ENCODE measurements at places on chromosomes 3 and 15. TPM values are rescaled to one million over a fixed set of nuclear protein-coding genes. Genes with fewer than 3 reads are reported as not detected.

Gene MESD
- total RNA-seq = 22.2 TPM

Gene SAMD7
- total RNA-seq = not detected

Gene NR1D2
- 50.8 TPM for total RNA-seq

Gene TNFSF10
- total RNA-seq = 86.3 TPM

Gene GABRA5
- total RNA-seq = not detected

Gene ITIH1
- 0.54 TPM for total RNA-seq

Gene HMCES
- 38.0 TPM for total RNA-seq

Gene SCAMP5
- total RNA-seq = 2.7 TPM

Gene GABRR3
- not detected for total RNA-seq

Gene STRA6
- not detected for total RNA-seq

Gene CNOT10
- 27.7 TPM for total RNA-seq

Gene CCR1
- total RNA-seq = 9.4 TPM

Gene GOLGA8T
- total RNA-seq = 2.0 TPM

- peak overlapping the region; percentile 8 for H3K4me3 ChIP-seq
- H3K27ac ChIP-seq = no peak overlapping the region
- no peaks in the 10 kb centered on the region for H3K4me1 ChIP-seq
- H3K36me3 ChIP-seq = no peaks in the 10 kb centered on the region
- H3K27me3 ChIP-seq = no peaks in the 10 kb centered on the region
Observed at GRCh38 chr3:72549761-72550581, 298.3 kb downstream of the SHQ1 start.

- DNase-seq = no peak
- no peaks in the 10 kb centered on the region for H3K27me3 ChIP-seq
- H3K4me1 ChIP-seq = peaks cover 24% of the 10 kb centered on the region
- H3K4me3 ChIP-seq = no peak overlapping the region
- peaks cover 53% of the 10 kb centered on the region for H3K36me3 ChIP-seq
- H3K27ac ChIP-seq = peak overlapping the region; percentile 72
Observed at GRCh38 chr15:60362321-60363086, 35.3 kb downstream of the ANXA2 start.

GRCh38 chr3:50316657-50317242 lies 5.8 kb downstream of the HYAL2 start:
- H3K27me3 ChIP-seq = no peaks in the 10 kb centered on the region
- H3K4me1 ChIP-seq = peaks cover 76% of the 10 kb centered on the region
- no peak overlapping the region for H3K4me3 ChIP-seq
- peak; percentile 96 for DNase-seq
- peaks cover 13% of the 10 kb centered on the region for H3K36me3 ChIP-seq

DNA sequence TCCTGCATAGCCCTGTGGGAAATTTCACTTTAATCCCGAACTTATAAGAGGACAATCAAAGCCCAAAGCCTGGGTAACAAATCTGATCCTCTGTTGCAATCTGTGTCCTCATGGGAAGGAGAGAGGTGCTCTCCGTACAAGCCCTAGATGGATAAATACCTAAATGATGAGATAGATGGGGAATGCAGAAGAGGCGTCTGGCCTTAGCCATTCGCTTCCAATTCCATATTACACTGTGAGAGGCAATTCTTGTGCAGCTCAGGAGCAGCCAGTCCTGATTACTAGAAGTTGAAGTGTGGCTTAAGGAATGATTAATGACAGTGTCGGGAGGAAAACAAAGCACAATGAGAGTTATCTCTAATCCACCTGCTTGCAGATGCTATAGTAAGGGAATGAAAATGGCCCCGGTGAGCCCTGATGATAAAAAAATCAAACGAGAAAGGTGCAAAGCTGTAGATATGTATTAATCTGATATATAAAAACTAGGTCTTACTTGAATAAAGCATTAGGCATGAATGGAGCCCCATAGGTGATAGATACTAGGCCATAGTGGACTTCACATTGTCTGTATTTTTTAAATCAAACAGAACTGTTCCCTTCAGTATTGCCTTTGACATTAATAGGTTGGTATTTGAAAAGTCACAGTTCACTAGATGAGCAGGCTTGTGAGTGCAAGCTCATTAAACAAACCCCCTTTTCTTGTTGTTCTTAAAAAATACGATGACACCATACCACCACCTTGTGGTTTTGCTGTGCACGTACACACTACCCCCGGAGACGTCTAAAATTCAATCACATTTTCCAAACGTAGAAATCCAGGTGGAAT lies 54.2 kb upstream of the TMCO5A start:
- no peak overlapping the region for H3K4me3 ChIP-seq
- no peaks in the 10 kb centered on the region for H3K36me3 ChIP-seq
- no peak overlapping the region for H3K27ac ChIP-seq
- H3K27me3 ChIP-seq = no peaks in the 10 kb centered on the region
- no peaks in the 10 kb centered on the region for H3K4me1 ChIP-seq

DNA sequence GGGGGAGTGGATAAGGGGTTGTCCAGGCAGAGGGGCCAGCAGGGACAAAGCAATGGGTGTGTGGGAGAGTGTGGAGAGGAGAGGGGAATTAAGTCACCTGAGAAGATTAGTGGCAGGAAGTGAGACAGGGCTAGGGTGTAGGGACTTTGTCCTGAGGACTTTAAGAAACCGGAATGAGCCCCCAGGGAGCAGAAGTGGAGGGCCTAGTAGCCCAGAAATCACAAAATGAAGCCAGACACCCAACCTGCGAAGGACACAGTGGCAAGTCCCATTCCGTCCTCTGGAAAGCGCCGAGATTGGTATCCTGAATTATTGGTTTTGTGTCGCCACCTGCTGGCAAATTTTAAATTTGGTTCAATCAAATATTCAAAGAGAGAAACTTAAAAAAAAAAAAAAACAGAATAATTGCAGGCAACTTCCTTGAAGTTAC lies 78.0 kb upstream of the SLC25A36 start:
- no peaks in the 10 kb centered on the region for H3K27me3 ChIP-seq
- no peak overlapping the region for H3K4me3 ChIP-seq

- H3K27me3 ChIP-seq = no peaks in the 10 kb centered on the region
- no peak overlapping the region for H3K4me3 ChIP-seq
- no peaks in the 10 kb centered on the region for H3K36me3 ChIP-seq
Observed at GRCh38 chr3:195139091-195139875, 131.7 kb downstream of the XXYLT1 start.

GRCh38 chr3:13248640-13249039 lies 171.5 kb downstream of the NUP210 start:
- no peaks in the 10 kb centered on the region for H3K36me3 ChIP-seq
- H3K4me1 ChIP-seq = no peaks in the 10 kb centered on the region
- H3K27ac ChIP-seq = no peak overlapping the region
- H3K27me3 ChIP-seq = no peaks in the 10 kb centered on the region
- no peak overlapping the region for H3K4me3 ChIP-seq

- H3K4me3 ChIP-seq = no peak overlapping the region
- H3K36me3 ChIP-seq = no peaks in the 10 kb centered on the region
- H3K27me3 ChIP-seq = no peaks in the 10 kb centered on the region
- no peak for DNase-seq
Observed at GRCh38 chr15:69504352-69505040, 51.9 kb downstream of the RPLP1 start.

GRCh38 chr3:31699309-31699953 lies 166.7 kb downstream of the STT3B start:
- no peaks in the 10 kb centered on the region for H3K27me3 ChIP-seq
- no peak overlapping the region for H3K4me3 ChIP-seq
- H3K4me1 ChIP-seq = no peaks in the 10 kb centered on the region
- peaks cover 6% of the 10 kb centered on the region for H3K36me3 ChIP-seq
- no peak for DNase-seq
- no peak overlapping the region for H3K27ac ChIP-seq

DNA sequence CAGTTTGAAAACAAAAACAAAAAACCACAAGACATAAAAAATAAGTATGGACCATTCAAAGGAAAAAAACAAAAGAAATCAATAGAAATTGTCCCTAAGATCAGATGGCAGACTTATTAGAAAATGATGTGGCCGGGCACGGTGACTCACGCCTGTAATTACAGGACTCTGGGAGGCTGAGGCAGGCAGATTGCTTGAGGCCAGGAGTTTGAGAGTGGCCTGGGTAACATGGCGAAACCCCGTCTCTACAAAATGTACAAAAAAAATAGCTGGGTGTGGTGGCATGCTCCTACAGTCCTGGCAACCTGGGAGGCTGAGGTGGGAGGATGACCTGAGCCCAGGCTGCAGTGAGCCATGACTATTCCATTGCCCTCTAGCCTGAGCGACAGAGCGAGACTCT lies 16.6 kb downstream of the SPCS1 start:
- peaks cover 13% of the 10 kb centered on the region for H3K4me1 ChIP-seq
- no peaks in the 10 kb centered on the region for H3K27me3 ChIP-seq
- no peak overlapping the region for H3K27ac ChIP-seq
- no peak overlapping the region for H3K4me3 ChIP-seq

DNA sequence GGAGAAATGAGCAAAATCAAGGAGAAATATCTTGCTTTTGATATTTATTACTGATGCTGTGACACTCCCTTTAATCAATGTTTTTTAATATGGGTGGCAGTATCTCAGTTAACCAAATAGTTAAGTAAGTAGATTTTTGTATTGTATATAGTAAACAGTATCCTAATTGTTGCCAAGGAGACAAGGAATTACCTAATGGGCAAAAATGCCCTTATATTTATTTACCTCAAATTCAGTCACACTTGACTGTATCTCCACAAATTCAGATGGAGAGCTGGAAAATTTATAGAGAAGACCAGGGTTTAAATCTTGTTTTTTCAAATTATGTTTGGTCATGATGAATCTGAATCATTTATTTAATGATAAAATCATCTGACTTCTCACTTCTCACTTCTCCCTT lies 3.6 kb upstream of the CHD2 start:
- no peak overlapping the region for H3K4me3 ChIP-seq
- no peak for DNase-seq
- H3K27ac ChIP-seq = peak overlapping the region; percentile 32
- no peaks in the 10 kb centered on the region for H3K27me3 ChIP-seq
- H3K36me3 ChIP-seq = peaks cover 32% of the 10 kb centered on the region
- peaks cover 61% of the 10 kb centered on the region for H3K4me1 ChIP-seq

GRCh38 chr15:66364944-66365528 lies 8.6 kb upstream of the TIPIN start:
- H3K36me3 ChIP-seq = no peaks in the 10 kb centered on the region
- no peak overlapping the region for H3K4me3 ChIP-seq
- no peak overlapping the region for H3K27ac ChIP-seq
- peaks cover 6% of the 10 kb centered on the region for H3K4me1 ChIP-seq
- DNase-seq = no peak

DNA sequence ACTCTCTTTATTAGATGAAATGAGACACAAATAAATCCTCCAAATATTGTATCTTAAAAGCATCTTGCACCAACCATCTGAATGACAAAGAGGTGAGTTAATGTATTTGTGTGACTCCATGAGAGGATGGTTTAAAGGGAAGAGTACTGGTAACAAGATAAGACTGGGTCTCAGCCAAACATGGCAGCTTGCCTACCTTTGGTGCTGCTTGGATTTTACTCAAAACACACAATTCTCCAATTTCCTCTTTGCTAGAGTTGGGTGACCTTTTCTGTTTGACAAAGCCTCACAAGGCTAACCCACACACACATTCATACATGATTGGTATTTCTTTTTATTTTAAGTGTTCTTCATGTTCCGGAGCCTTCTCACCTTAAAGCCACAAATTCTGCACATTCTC lies 506.4 kb downstream of the FGF12 start:
- H3K4me3 ChIP-seq = no peak overlapping the region
- no peak for DNase-seq
- H3K27ac ChIP-seq = no peak overlapping the region
